DMS79 (cell line): ENCODE measurements at places on chromosomes 6 and 20.

- no peak for DNase-seq
Observed at GRCh38 chr20:36744764-36745191, 1.1 kb downstream of the NDRG3 start.

- DNase-seq: no peak
Observed at GRCh38 chr6:136775548-136775947, 16.7 kb downstream of the MAP3K5 start.

DNA sequence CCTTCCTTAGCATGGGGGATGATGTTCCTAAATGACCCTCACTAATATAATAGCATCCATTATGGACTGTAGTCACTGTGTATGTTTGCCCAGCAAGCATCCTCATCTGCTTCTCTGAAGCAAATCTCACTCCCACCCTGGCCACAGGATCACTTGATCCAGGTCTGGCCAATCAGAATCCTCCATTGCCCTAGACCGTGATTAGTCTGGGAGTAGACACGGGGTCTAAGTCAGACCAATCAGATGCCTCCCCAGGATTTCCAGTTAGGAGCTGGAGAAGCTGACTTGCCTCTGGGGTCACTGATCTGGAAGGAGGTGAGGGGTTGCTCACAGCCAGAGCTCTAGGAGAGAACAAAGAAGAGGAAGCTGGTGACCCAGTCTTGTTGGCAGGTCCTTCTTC lies 153.9 kb downstream of the DHX35 start:
- no peak for DNase-seq

DNA sequence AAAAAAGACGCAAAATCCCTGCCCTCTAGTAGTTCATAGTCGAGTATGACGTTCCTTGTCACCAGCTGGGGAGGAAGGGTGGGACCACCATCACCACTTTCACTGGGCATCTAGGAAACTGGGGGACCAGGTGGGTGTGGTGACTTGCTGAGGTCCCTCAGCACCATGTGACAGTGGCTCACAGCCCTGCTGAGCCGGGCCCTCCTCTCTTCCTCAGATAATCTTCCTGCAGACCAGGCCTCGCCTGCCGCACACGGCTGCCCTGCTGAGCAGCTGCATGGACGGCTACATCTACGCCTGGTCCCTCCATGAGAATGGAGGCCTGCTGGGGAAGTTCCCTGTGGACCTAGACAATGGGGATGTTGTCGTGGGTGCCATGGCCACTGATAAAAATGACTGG lies 71.5 kb downstream of the EFCAB8 start:
- no peak for DNase-seq

DNA sequence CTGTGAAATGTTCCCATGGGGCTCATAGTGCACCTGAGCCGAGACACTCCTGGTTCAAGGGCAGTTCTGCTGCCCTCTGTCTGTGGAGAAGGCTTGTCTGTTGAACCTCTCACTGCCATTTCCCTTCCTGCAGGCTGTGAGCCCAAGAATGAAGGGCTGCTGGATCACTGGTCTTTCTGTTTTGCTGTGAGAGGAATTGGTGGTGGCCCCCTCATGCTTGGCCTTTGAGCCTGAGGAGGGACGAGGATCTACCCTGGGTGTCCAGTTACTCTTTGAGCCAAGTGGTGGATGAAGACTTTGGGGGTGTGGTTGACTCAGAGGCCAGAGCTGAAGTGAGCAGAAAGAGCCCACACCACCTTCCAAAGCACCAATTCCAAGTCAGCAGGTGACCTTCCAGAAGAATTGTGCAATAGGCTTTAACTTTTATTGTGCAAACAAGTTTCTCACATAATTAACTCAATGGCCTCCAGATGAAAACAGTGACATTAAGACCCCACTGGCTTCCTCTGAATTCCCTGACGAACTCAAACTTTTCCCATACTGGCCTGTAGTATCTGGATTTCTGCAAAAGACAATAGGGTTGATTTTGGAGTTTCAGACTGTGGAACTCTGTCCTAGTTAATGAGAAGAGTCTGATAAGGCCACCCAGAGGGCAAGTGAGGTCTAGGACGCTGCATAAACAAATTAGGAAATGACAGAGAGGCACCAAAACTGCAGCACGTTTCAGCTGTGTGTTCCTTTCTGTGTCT lies 101.5 kb downstream of the PHACTR3 start:
- no peak for DNase-seq
